ENCODE measurements at places on chromosomes 1 and 21. TPM values are rescaled to one million over a fixed set of nuclear protein-coding genes. Genes with fewer than 3 reads are reported as not detected.
A peak's percentile ranks its signal among the peaks of the same experiment; 100 is the strongest.

The SHISA4 gene
- 22.3 TPM for total RNA-seq

The MTARC2 gene
- 2.4 TPM for total RNA-seq

The MX2 gene
- 115 TPM for total RNA-seq

The FLG2 gene
- not detected for total RNA-seq

The SPRR2A gene
- not detected for total RNA-seq

The ECM1 gene
- total RNA-seq = 110 TPM

The SLFNL1 gene
- total RNA-seq = not detected

The GRIK3 gene
- total RNA-seq = not detected

DNA sequence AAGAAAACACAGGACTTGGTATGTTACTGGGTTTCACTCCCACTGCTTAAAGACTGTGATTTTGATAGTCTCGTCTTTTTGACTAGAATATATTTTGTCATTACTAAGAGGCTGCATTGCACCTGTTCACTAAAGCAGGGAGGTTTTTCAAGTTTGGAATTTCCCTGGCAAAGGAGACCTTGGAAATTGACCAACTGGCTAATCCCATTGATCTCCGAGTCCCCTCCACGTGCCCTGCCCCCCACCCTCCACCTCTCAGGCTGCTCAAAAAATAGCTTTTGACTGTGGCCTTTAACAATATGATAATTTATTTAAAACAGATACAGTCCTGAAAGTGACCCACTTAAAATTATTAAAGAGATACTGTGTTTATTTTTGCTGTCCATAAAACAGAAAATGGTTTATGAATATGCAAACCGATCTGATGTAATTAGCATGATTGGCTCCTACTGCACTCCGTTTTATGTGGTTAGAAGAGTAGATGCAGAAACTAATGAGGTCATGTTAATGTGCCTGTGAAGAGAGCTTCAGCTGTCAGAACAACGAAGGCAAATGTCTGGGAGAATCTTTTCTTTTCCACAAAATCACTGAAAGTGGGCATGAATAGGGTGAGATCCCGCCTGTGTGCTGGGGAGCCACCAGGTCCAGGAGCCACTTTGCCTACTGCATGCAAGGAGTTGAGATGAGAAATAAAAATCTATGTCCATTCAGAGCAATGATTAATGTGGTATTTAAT lies 361.5 kb downstream of the RRAGC start:
- no peak for DNase-seq

DNA sequence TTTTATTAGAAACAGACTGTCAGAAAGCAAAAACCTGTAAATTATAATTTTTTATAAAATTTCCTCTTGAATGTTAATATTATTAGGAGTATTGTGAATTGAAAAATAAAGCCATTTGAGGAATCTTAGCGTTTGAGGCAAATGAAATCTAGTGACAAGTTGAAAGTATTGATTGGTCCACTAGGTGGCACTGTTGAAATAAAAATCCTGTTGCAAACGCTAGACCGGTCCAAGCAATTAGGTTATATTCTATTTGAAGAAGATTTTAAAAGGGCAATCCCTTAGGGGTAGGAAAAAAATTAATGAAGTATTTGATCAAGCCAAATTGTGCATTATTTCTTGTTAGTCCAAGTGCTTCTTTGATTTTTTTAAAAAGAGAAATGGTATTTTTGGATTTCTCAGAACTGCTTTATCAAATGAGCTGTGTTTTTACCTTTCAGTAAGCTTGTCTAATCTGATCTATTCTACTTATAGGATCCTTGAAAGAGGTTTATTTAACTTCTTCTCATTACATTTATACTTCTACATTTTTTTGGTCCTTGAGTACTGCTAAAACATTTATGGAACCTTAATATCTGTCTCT lies 57.7 kb downstream of the ATG4C start:
- DNase-seq = peak; percentile 59

DNA sequence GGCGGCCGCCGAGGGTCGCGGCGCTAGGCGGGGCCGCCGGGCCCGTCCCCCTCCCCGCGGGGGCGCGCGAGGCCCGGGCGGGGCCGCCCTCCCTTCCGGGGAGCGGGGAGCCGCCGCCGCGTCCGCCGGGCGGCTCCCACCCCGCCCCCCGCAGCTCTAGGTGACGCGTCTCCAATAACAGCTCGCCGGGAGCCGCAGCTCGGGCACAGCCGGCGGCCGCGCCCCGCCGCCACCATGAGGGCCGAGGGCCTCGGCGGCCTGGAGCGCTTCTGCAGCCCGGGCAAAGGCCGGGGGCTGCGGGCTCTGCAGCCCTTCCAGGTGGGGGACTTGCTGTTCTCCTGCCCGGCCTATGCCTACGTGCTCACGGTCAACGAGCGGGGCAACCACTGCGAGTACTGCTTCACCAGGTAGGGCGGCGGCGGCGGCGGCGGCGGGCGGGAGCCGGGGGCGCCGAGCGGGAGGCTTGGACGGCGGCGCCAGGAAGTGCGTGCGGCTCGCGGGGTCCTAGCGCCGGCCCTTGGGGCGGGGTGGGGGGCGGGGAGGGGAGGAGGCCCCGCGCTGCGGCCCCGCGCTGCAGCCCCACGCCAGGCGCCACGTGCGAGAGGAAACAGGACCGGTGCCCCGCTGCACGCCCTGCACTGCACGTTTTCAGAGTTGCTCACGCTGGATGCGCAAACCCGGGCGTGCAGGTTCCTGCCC lies at the start of gene SMYD2:
Gene SMYD2, plus strand, starts transcription at position 139 of the 699 bp plus-strand sequence. Its CDS starts 96 bp downstream, at position 235.
- peak; percentile 74 for DNase-seq

DNA sequence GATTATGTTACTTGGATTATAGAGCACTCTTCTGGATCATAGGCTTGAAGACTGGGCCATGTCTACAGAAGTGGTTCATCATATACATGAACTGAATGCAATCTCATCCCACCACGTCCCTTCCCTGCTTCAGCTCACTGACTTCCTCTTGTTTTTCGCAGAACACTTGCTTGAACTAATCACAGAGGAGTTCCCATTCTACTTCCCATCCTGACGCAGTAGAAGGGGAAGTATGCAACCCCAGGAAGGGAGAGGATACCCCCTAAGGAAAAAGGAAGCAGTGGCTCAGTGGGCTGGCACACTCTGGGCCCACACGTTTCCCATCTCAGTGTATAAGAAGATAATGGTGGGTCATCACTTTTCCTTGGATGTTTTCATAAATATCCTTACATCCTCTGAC lies 36.2 kb downstream of the CASQ2 start:
- no peak for DNase-seq

- DNase-seq = peak; percentile 11
Observed at GRCh38 chr21:35386491-35387079, 337.5 kb upstream of the RUNX1 start.

GRCh38 chr1:18461656-18462055 lies 19.1 kb upstream of the KLHDC7A start:
- DNase-seq = no peak

GRCh38 chr1:228751360-228752098 lies 16.2 kb downstream of the RHOU start:
- no peak for DNase-seq

- DNase-seq = no peak
Observed at GRCh38 chr21:31752967-31753366, 21.0 kb upstream of the SCAF4 start.

GRCh38 chr1:236156512-236157208 lies 14.3 kb downstream of the GPR137B start:
- no peak for DNase-seq

DNA sequence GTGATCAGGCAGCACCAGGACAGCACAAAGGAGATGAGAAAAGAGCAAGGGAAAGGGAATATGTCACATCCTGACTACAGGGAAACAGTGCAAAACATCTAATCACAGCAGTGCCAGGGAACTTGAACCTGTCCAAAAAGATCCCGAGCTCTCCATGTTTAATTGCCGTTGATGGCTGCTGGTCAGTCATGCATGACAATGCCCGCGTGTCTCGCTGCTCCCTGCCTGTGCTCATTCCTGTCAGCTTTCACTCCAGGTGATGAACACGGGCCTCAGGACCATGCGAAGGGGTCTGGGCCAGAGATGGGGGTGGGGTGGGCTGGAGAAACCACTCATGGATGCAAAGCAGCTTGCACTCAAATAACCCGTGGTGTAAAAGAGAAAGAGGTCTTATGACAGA lies 287.0 kb downstream of the GPATCH2 start:
- DNase-seq = no peak

DNA sequence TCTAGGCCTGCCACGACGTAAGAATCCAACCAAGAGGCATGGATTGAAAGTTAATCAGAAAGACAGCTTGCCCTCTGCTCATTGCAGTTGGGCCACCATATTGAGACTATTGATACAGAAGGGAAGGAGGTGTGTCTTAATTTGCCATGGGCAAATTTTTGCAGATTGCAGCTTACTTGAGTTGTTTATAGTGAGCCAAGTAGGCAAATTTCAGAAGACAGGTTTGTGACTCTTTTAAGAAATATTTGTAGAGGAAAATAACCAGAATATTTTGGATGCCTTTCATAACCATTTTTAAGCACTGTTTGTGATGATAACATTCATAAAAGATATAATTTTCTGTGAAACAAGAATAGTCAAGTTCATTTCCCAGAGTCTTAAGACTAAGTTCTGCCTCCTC lies 74.1 kb downstream of the PRDM2 start:
- DNase-seq = no peak

DNA sequence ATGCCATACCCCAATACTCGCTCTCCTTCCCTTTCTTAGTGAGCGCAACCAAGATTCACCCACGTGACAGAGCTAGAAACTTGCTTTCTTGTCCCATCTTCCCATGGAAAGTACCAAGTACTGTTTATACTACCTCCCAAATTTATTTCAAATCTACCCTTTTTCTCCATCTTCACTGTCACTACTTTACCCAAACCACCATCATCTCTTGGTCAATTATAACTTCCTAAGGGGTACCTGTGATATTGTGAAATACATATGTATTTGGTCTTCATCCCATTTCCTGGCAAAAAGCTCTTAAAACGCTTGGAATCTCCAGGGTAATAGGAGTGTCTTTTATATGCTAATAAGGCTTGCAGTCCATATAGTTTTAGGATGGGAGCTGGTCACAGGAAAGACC lies 8.2 kb downstream of the DRAM2 start:
- no peak for DNase-seq

DNA sequence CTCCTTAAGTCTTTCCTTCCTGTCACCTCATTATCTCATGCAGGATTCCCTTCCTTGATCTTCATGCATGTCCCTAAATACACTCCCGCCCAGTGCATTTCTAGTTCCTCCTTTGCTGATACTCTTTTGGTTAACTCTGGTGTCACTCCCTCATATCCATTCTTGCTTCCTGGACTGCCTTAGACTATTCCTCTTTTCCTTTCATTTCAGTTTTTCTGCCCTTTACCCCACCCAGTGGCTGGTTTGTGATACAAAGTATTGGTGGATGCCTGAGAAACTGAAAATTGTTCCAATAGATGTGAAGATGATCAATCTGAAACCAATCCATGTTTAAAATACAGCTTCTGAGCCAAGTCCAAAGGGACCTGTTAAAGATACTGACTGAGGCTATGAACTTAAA lies 553.8 kb upstream of the CAMK1G start:
- peak; percentile 31 for DNase-seq

DNA sequence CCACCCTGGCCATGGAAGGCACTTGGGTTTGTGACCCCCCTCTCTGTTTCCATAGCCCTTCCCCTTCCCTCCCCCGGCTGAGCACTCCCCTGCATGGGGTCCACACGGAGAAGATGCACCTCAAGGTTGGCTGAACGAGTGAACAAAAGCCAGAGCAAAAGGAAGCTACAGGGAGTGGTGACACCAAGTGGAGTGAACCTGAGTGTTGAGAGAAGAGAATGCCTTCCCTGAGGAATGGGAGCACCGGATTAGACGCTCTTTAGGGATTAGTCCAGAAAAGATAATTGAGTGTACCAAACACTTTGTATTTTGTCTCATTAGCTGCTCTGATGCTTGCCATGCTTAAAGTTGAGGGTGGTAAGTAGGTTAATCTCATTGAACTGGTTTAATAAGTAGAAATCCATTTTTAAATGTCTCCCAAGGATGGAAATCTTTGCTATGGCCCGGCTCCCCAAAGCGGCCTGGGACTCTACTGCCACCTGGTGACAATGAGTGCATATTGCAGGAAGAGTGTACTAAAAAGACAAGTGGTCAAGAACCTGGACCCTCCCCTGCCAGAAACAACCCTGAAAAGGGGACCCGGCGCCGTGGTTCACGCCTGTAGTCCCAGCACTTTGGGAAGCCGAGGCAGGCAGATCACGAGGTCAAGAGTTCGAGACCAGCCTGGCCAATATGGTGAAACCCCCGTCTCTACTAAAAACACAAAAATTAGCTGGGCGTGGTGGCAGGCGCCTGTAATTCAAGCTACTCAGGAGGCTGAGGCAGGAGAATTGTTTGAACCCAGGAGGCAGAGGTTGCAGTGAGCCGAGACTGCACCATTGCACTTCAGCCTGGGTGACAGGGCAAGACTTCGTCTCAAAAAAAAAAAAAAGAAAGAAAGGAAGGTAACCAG lies 150.6 kb upstream of the ZC3H12A start:
- peak; percentile 32 for DNase-seq

DNA sequence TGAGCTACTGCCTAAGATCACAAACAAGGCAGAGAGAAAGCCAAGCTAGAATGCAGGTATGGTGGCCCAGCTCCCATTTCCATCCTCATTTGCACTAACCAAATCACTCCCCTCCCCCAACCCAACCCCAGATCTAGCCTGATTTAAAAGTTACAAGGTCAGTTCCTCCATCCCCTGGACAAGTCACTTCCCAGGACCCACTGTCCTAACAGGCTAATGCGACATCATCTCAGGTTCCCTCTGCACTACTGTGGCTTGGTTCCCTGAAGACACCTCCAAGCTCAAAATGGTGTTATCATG lies 2.4 kb downstream of the F11R start:
- no peak for DNase-seq

- no peak for DNase-seq
Observed at GRCh38 chr1:104266612-104267011, 516.9 kb downstream of the AMY1C start.

DNA sequence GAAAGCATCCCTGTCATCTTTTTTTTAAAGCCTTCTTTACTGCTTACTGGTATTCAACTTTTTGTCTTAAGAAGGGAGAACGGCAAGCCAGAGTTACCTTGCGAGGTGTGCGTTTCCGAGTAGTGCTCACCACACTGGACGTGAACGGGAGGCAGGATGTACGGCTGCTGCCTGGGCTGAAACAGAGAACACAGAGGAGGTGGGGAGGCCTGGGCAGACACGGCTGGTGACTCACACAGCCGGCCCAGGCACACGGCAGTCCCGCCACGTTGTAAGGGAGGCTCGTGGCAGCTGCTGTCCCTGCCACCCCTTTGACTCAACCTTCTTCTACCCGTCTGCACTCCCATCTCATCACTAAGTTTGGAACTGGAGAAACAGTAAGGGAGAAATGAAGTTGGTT lies 105.8 kb downstream of the SMYD2 start:
- peak; percentile 90 for DNase-seq

DNA sequence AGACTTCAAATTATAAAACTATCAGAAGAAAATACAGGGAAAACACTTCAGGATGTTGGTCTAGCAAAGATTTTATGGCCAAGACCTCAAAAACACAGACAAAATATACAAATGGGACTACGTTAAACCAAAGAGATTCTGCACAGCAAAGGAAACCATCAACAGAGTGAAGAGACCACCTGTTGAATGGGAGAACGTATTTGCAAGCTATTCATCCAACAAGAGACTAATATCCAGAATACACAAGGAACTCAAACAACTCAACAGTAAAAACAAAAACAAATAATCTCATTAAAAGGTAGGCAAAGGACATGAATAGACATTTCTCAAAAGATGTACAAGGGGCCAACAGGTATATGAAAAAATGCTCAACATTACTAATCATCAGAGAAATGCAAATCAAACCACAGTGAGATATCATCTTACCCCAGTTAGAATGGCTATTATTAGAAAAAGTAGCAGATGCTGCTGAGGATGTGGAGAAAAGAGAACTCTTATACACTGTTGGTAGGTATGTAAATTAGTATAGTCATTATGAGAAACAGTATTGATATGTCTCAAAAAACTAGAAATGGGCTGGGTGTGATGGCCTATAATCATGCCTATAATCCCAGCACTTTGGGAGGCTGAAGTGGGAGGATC lies 112.6 kb downstream of the LRIG2 start:
- DNase-seq = no peak

Measured in RPMI7951 (cell line).